Neural crest cell (in vitro differentiated cells): ENCODE measurements at places on chromosomes 3 and 15.

GRCh38 chr3:126480861-126481260 is 5.2 kb upstream of the ZXDC start:
- no peak for DNase-seq

DNA sequence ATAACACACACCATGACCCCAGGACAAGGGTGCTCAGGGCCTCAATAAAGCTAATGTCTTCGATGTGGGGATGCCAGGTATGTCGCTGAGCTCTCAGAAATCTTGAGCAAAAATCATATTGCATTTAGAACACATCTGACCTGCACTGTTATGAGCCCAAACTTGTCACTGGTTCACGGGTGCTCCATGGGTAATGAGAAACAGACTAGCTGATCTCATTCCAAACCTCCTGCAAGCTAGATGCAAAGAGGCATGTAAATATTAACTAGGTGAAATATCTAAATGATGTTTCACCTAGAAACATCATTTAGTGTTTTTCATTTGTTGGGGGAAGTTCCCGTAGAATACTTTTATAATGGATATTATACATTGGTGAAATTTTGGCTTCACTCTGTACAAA is 549.4 kb downstream of the OCA2 start:
- no peak for DNase-seq

- no peak for DNase-seq
These were observed 477.8 kb downstream of the RBMS3 start for GRCh38 chr3:29758434-29759322.

GRCh38 chr3:23921052-23921511 is 4.2 kb downstream of the RPL15 start:
- DNase-seq: no peak

DNA sequence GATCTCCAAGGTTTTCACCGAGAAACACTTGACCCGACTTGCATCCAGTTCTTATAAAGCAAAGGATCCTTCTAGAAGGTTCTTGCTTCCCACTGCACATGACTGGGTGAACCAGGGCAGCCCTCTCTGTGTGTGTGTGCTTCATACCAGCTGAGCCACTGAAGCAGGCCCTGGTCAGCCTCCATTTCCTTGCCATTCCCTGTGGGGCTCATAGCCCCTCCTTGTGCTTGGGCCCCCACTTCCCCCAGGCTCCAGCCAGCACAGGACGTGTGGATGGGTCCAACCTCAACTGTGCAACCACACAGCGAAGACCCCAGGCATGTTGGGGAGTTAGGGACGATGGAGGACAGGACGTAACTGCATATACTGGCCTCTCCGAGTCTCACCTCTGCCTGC is 15.5 kb downstream of the KLF15 start:
- DNase-seq: no peak

GRCh38 chr15:48144889-48145288 is 24.1 kb downstream of the SLC24A5 start:
- no peak for DNase-seq

GRCh38 chr3:52062505-52062904 is 6.1 kb upstream of the DUSP7 start:
- DNase-seq: no peak

- DNase-seq: no peak
These were observed 153.8 kb downstream of the RAP2B start for GRCh38 chr3:153315781-153316180.

DNA sequence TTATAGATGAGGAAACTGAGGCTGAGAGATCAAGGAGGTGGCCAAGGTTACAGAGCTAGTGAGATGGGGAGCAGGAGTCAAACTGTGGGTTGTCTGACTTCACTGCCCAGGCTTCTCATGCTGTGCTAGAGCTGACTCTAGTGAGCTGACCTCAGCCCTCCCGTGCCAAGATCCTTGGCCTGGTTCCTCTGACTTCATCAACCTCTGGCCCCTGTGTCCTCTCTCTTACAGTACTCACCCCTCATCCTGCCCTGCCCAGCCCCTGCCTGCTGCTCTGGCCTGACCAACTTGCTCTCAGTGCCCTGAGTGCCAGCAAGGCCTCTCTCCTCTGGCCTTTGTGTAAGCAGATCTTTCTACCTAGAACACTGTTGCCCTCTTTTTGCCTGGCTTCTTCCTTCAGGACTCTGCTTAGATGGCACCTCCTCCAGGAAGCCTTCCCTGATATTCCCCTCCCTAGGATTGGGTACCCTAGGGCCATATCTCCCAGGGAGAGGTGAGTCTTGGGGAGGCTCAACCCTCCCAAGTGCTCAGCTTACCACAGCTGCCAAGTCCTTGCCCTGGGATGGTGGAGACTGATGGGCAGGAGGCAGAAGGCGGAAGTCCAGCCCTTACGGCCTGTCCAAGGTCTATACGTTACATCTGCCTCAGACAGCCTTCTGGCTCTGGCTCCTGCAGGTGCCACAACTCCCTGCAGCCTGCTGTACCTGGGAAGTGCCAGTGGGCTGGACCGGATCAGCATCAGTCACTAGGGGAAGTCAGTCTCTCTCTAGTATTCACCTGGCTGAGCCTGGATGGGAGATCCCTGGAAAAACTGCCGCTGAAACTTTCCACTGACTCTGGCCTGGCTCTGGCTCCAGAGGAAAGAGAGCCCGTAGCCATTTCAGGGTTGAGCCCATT is 36.3 kb upstream of the FAM107A start:
- no peak for DNase-seq

- DNase-seq: no peak
These were observed 29.4 kb downstream of the ABCC5 start for GRCh38 chr3:183988216-183988790.

GRCh38 chr3:134074001-134074789 is 44.5 kb upstream of the SLCO2A1 start:
- no peak for DNase-seq

DNA sequence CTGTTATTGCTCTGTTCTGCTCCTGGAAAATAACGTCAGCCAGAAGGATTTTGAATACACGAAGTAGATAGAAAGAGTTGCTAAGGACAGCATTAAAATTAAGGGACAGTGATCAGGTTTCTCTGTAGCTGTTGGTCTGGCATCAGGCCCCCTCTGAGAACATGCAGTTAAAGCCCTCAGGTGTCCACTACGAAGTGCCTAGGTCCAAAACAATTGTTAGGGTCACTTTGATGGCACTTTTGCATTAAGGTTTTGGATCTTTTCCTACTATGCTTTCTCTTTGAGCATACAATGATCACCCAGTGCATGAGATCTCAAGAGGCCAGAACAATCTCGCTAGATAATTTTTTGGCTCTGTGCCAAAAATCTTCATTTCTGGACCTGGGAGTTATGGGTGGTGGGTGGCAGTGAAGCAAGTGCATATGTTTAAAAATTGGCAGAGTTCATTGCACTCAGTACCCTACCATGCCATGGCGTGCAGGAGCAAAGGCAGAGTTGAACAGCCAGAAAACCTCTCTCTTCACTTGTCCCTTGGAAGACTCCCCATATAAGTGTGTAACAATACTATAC is 797.6 kb downstream of the ROBO2 start:
- DNase-seq: no peak

GRCh38 chr3:11438646-11439045 is 166.4 kb downstream of the ATG7 start:
- DNase-seq: no peak

DNA sequence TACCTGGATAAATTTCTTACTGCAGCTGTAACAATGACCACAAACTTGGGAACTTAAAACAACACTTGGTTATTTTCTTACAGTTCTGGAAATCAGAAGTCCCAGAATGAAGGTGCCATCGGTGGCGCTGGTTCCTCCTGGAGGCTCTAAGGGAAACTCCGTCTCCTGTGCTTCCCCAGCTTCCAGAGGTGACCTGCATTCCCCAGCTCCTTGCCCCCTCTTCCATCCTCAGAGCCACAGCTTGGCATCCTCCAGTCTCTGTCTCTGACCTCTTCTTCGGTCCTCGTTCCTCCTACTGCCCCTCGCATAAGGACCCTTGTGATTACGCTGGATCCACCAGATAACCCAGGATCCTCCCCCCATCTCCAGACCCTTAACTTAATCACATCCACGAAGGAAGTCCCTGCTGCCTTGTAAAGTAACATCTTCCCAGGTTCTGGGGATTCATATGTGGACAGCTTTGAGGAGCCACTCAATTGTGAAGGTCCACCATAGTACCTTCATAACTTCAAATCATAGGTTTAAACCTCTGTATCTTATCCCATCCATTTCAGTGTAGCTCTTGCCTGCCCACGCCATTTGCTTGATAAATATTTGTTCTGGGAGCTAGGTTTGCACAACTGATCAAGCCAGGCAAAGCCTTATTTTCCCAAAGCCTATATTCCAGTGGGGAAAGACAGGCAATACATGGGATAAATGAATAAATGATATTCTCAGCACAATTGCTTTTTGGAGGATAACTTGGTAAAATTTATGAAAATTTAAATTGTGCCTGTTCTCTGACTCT is 34.8 kb downstream of the KLF15 start:
- no peak for DNase-seq

GRCh38 chr15:71215126-71215894 is 100.0 kb downstream of the THSD4 start:
- no peak for DNase-seq

GRCh38 chr15:96750361-96750760 is 419.9 kb downstream of the NR2F2 start:
- DNase-seq: no peak

GRCh38 chr15:63054985-63055384 is 12.4 kb downstream of the TPM1 start:
- DNase-seq: no peak

DNA sequence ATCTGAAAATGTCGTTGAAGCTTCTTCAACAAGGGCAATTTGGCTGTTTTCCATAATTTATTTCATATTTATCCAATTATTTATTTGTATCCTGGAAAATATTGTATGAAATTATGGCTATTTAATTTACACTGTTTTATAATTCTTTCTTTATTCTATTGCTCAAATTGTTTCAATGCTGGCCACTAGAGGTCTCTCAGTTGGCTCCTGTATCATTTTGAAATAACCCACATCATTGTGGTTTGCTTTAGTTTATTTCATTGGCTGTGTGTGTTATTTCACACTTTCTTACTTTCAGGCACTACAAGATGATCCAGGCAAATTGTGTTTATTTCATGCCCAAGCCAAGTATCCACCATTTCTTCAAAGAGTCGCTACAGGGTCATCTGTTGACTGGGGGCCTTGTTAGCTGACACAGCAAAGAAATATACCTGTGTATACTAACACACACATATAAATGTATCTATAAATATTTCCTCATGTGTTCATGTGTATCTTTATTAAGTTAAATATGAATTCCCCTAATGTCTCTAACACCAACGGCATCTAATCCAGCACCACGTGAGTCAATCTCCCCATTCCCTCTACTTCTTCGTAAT is 86.2 kb downstream of the NPAP1 start:
- DNase-seq: no peak

DNA sequence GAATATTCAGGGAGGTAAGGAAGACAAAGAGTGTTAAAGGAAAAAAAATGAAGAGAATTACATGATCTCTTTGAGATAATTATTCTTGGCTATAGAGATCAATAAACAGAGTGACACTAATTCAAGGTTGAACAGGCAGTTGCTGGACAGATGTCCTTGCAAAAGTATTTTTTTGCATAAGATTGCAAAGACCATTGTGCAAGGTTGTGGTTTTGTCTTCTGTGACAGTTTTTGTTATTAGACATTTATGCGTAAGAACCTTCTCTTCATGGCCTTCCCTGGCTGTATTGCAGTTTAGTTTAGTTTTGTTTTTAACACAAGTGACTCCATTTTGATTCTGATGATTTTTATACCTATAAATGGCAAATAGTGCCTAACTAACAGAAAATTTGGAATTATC is 682.8 kb upstream of the ARPP21 start:
- DNase-seq: no peak

GRCh38 chr3:195834675-195835583 is 23.2 kb upstream of the MUC4 start:
- no peak for DNase-seq

DNA sequence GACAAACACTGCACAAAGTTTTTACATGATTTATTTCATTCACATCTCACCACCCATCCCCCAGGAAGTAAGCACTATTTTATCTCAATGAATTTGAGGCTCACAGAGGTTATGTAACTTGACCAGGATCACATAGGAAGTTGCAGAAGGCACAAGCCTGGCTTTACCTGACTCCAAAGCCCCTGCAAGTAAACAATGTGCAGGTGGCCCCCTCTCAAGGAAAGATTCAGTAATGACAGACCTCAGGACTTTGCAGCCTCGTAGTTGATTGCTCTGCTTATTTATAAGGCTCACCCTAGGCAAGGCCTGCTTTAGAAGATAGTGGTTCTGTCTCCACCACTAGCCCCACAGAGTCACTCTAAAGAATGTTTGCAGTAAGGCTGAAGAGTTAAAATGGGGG is 79.8 kb upstream of the MDFIC2 start:
- no peak for DNase-seq
